ENCODE measurements at places on chromosomes 12 and 14.

DNA sequence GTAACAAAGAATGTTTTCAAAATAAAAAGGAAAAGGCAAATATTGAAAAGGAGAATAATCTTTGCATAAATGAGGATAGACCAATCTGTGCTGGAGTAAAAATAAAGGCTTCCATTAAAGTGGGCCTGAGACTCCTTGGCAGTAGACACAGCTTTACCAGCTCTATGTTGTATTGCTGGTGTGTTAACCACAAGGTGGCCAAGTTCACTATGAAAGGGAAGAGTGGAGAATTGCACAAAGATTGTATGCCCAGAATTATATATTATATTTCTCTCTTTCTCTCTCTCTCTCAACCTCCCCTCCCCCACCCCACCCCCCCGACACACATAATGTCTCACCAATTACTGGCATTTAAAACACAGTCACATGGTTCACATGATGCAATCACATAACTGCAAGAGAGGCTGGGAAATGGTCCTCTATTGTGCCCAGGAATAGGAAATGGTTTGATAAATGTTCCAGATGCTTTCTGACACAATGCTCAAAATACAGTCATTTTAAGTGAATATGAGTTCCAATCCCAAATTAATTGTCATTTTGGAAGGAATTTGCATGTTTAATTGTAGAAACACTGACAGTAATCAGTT lies 222.6 kb upstream of the SYT1 start:
- no peaks in the 10 kb centered on the region for H3K36me3 ChIP-seq
- DNase-seq: no peak
- no peaks in the 10 kb centered on the region for H3K27me3 ChIP-seq

DNA sequence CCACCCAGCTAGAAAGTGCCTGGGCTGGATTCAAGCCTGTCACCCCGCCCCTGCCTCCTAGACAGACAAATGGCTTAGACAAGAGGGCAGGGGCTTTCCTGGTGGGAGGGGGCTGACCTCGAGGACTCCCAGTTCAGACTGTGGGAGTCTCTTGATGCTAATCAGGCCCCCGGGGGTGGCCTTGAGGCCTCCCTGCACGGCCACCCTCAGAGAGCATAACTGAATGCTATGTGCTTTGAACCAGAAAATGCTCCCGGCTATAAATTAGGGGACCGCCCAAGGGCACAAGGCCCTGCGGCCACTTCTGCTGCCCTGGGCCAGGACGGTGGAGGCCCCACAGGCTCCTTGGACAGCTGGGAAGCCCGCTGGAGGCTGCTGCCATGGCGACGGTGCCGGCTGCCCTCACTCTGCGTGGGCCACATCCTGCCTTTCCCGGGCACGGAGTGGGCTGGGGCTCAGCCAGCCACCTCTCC lies 111.0 kb upstream of the NCOR2 start:
- no peak overlapping the region for H3K27ac ChIP-seq
- no peaks in the 10 kb centered on the region for H3K27me3 ChIP-seq
- peaks cover 29% of the 10 kb centered on the region for H3K4me1 ChIP-seq
- H3K36me3 ChIP-seq: no peaks in the 10 kb centered on the region
- DNase-seq: no peak

DNA sequence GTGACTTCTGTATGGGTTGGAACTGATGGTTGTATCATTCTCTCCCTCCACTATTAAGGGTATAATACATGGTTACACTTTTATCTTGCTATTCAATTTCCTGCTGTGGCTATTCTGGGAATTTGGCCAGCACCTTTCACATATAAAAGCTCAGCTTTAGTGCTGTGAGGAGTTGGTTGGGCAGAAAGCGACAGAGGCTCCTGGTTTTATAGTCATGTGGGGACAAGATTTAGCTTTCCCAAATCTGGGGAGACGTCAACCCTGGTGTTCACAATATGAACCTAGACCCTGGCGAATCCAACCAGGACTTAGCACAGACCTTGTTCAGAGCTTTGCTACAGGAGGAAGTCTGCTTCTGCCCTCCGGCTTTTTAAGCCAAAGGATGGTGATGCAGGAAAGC lies 36.5 kb downstream of the FOS start:
- no peak overlapping the region for H3K27ac ChIP-seq
- no peaks in the 10 kb centered on the region for H3K4me1 ChIP-seq
- H3K36me3 ChIP-seq: no peaks in the 10 kb centered on the region
- H3K4me3 ChIP-seq: no peak overlapping the region

GRCh38 chr14:99655521-99655920 lies 10.6 kb downstream of the HHIPL1 start:
- no peaks in the 10 kb centered on the region for H3K36me3 ChIP-seq
- no peak for DNase-seq
- H3K4me3 ChIP-seq: no peak overlapping the region
- peaks cover 52% of the 10 kb centered on the region for H3K27me3 ChIP-seq

DNA sequence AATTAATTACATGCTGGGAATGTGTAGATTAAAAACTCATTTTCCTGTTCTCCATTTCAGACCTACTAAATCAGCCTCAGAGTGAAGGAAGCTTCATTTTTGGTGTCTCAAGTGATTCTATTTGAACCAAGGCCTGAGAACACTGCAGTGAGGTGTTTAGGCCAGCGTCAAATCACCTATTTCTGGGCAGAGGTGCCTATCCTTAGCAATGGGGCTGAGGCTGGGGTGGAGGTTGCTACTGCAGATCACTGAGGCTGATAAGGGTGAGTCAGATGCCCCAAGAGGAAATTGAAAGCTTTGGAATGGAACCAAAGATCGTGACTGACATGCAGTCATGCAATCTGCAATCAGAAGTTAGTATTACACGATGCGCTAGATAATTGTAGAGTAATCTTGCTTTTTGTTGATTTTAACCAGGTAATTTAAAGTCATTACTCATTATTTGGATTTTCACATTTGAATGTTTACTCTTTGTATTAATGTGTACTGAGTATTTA lies 4.4 kb downstream of the TXNRD1 start:
- H3K27me3 ChIP-seq: no peaks in the 10 kb centered on the region
- H3K4me3 ChIP-seq: peak overlapping the region; percentile 45
- no peaks in the 10 kb centered on the region for H3K36me3 ChIP-seq
- peak; percentile 97 for DNase-seq
- H3K27ac ChIP-seq: peak overlapping the region; percentile 95
- peaks cover 22% of the 10 kb centered on the region for H3K4me1 ChIP-seq

DNA sequence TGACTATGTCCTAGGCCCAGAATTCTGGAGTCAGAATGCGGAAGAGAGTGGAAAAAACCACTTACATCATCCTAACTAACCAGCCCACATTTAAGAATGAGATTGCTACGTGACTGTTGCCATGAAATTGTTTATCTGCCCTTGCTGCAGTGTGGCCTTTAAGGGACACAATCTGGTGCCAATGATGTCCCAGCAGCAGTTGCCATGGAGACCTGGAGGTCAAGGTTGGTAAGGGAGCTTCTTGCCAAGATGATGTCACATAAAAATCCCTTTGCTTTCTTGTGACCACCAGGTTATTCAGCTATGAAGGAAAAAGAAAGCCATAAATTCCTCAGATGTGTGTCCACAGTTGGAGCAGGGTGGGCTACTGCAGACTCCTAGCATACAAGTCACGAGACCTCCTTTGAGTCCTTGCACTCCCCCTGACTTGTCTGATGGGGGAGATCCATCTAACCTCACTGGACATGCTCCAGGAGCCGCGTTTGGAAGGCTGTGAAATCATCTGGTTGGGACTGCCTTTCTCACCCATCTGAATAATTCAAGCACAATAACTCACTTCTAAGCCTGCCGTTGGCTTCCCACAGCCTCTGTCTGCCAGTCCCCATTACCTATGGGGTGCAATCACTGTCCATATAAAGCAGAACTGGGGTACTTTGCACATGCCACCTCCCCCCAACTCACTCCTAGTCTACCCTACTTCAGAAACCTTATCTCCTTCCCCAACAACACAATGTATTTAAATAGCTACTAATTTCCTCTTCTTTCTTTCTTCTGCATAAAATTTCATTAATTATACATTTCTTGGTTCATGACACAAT lies 165.6 kb downstream of the ZFP36L1 start:
- H3K27ac ChIP-seq: no peak overlapping the region
- no peak for DNase-seq
- H3K36me3 ChIP-seq: no peaks in the 10 kb centered on the region
- no peaks in the 10 kb centered on the region for H3K27me3 ChIP-seq
- H3K4me1 ChIP-seq: peaks cover 13% of the 10 kb centered on the region

GRCh38 chr12:109735051-109735521 lies 21.5 kb downstream of the FAM222A start:
- no peaks in the 10 kb centered on the region for H3K27me3 ChIP-seq
- H3K4me3 ChIP-seq: no peak overlapping the region
- DNase-seq: no peak
- H3K36me3 ChIP-seq: no peaks in the 10 kb centered on the region
- no peak overlapping the region for H3K27ac ChIP-seq

- H3K27me3 ChIP-seq: no peaks in the 10 kb centered on the region
- no peak overlapping the region for H3K4me3 ChIP-seq
- DNase-seq: no peak
- H3K27ac ChIP-seq: no peak overlapping the region
Measured at GRCh38 chr12:26519462-26519861, 313.5 kb downstream of the ITPR2 start.

- H3K27me3 ChIP-seq: no peaks in the 10 kb centered on the region
- no peaks in the 10 kb centered on the region for H3K36me3 ChIP-seq
- peak within 1 kb of the TSS; percentile 71 for H3K4me3 ChIP-seq
Measured at GRCh38 chr12:112978163-112979040, at the start of gene OAS2. TSS of gene OAS2 (plus strand) at chr12:112978519. CDS start at chr12:112978609, 90 bp downstream.

DNA sequence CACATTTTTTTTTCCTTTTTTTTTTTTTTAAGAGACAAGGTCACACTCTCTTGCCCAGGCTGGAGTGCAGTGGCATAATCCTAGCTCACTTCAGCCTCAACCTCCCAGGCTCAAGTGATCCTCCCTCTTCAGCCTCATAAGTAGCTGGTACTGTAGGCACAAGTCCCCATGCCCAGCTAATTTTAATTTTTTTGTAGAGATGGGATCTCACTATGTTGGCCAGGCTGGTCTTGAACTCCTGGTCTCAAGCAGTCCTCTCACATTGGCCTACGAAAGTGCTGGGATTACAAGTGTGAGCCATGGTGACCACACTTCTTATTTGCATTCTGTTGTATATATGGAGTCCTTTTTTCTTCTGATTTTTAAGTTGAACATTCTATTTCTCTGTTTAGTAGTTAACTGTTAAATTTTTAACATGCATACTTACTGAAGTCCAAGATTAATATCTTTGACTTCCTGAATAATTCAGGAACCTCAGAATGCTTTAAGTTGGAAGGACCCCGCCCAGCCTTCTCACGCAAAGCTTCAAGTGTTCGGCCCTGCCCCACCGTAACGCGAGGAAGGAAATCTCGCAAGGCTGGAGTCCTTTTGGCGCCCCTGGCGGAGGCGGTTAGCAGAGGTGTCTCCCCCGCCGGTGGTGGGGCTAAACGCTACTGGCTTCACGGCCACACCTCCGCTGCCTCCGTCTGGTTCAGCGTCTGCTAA lies 21.6 kb downstream of the SPATS2 start:
- H3K27me3 ChIP-seq: no peaks in the 10 kb centered on the region
- H3K27ac ChIP-seq: no peak overlapping the region
- DNase-seq: no peak

GRCh38 chr12:107544937-107545336 lies 140.7 kb upstream of the PWP1 start:
- no peak overlapping the region for H3K4me3 ChIP-seq
- H3K27ac ChIP-seq: no peak overlapping the region
- no peak for DNase-seq
- no peaks in the 10 kb centered on the region for H3K4me1 ChIP-seq
- H3K36me3 ChIP-seq: no peaks in the 10 kb centered on the region

DNA sequence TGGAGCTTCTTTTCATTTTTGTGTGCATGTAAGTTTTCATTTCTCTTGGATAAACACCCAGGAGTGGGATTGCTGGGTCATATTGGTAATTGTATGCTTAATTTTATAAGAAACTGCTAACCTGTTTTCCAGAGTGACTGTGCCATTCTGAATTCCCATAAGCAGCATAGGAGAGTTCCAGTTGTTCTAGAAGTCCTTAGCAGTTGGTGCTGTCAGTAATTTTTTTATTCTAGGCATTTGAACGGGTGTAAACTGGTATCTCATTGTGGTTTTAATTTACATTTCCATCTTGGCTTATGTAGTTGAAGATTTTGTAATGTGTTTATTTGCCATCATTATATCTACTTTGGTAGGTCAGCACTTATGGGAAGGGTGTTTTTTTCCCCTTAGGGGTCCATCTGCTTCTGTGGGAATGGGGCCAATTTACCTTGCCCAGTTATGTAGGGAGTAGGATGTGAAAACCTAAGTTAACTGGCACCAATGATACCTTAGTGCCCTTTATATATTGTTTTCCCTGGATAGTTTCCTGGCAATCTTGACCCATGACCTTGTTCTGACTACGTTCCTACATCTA lies 202.9 kb downstream of the AKAP6 start:
- H3K27ac ChIP-seq: no peak overlapping the region
- H3K36me3 ChIP-seq: no peaks in the 10 kb centered on the region
- no peaks in the 10 kb centered on the region for H3K4me1 ChIP-seq
- H3K4me3 ChIP-seq: no peak overlapping the region
- peaks cover 3% of the 10 kb centered on the region for H3K27me3 ChIP-seq

GRCh38 chr12:103729499-103729898 lies 111.5 kb downstream of the NT5DC3 start:
- no peaks in the 10 kb centered on the region for H3K36me3 ChIP-seq
- H3K4me1 ChIP-seq: no peaks in the 10 kb centered on the region
- no peak overlapping the region for H3K27ac ChIP-seq
- DNase-seq: no peak
- no peaks in the 10 kb centered on the region for H3K27me3 ChIP-seq
